Breast epithelium (tissue), 4 donors: ENCODE measurements at places on chromosomes 3 and 15. TPM values are rescaled to one million over a fixed set of nuclear protein-coding genes. Genes with fewer than 3 reads are reported as not detected.
A peak's percentile ranks its signal among the peaks of the same experiment; 100 is the strongest.

C3orf85 gene
- total RNA-seq: not detected

LRRIQ4 gene
- total RNA-seq: not detected

ARGFX gene
- total RNA-seq: not detected

GRCh38 chr3:52892290-52892624, 5.1 kb downstream of the STIMATE start:
- no peaks in the 10 kb centered on the region for H3K36me3 ChIP-seq
- H3K27me3 ChIP-seq: no peaks in the 10 kb centered on the region
- H3K4me1 ChIP-seq: no peaks in the 10 kb centered on the region
- peak overlapping the region; percentile 22 for H3K4me3 ChIP-seq
- DNase-seq: no peak
- H3K27ac ChIP-seq: peak overlapping the region; percentile 73

DNA sequence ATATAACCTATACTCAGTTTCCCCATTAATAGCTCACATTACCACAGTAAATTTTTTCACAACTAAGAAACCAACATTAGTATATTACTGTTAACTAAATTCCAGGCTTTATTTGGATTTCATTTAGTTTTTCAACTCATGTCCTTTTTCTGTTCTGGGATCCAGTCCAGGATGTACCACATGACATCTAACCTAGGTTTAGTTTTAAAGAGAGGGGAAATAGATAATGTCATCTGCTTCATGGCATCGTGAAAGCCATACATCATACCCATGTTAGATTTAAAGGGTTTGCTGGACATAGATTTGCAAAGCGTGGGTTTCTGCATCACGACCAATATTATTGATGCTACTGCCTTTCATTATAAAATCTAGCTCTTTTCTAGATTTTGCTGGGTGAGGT, 33.2 kb upstream of the RPP14 start:
- no peaks in the 10 kb centered on the region for H3K36me3 ChIP-seq
- H3K4me1 ChIP-seq: no peaks in the 10 kb centered on the region
- no peaks in the 10 kb centered on the region for H3K27me3 ChIP-seq
- DNase-seq: no peak
- H3K4me3 ChIP-seq: no peak overlapping the region
- H3K27ac ChIP-seq: no peak overlapping the region

- H3K36me3 ChIP-seq: no peaks in the 10 kb centered on the region
- H3K27me3 ChIP-seq: no peaks in the 10 kb centered on the region
- H3K4me1 ChIP-seq: no peaks in the 10 kb centered on the region
- DNase-seq: no peak
- H3K4me3 ChIP-seq: no peak overlapping the region
Measured at GRCh38 chr3:108818404-108818803, 4.2 kb upstream of the TRAT1 start.

DNA sequence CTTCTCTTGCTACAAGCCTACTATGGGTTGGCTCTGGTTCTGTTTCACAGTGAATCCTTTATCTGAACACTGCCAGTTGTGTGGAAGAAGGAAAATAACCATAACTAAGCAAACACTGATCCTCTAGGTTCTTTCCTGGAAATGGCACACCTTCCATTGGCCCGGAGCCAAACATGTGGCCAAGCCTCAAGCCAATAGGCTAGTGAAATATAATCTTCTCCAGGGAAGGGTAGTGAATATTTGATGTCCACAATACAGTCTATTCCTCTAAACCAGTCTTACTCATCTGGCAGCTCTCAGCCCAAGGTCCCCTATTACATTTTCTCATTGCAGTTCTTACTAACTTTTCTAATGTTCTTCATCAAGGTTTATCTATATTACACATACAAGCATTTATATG, 921.3 kb downstream of the TUSC7 start:
- DNase-seq: no peak
- no peak overlapping the region for H3K27ac ChIP-seq
- H3K4me3 ChIP-seq: no peak overlapping the region
- no peaks in the 10 kb centered on the region for H3K27me3 ChIP-seq
- no peaks in the 10 kb centered on the region for H3K36me3 ChIP-seq
- H3K4me1 ChIP-seq: peaks cover 5% of the 10 kb centered on the region

- no peaks in the 10 kb centered on the region for H3K4me1 ChIP-seq
- H3K36me3 ChIP-seq: peaks cover 3% of the 10 kb centered on the region
- no peak overlapping the region for H3K4me3 ChIP-seq
- no peak for DNase-seq
Measured at GRCh38 chr3:83946554-83946953, 1012.2 kb upstream of the CADM2 start.

GRCh38 chr3:62226601-62227339, 146.6 kb downstream of the FEZF2 start:
- no peaks in the 10 kb centered on the region for H3K27me3 ChIP-seq
- H3K36me3 ChIP-seq: no peaks in the 10 kb centered on the region
- no peak overlapping the region for H3K27ac ChIP-seq
- no peak for DNase-seq

DNA sequence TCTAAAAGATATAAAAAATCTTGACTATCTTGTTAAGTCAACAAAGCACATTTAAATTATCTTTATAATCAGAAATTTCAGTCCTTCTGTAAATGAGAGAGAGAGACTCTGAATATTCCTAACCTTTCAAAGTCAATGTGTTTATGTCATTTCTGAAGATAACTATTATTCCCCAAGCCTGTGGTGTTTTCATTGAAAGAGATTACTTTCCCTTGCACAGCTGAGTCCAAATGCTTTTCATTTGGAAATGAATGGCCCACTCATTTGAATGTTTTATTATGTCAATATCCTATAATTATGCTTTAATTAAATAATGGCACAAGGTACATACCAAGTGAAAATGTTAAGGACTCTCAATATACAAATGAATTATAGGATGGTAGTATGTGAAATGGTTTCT, 680.0 kb upstream of the DPPA4 start:
- H3K27ac ChIP-seq: no peak overlapping the region
- H3K4me3 ChIP-seq: no peak overlapping the region
- H3K4me1 ChIP-seq: no peaks in the 10 kb centered on the region
- no peak for DNase-seq
- no peaks in the 10 kb centered on the region for H3K36me3 ChIP-seq

DNA sequence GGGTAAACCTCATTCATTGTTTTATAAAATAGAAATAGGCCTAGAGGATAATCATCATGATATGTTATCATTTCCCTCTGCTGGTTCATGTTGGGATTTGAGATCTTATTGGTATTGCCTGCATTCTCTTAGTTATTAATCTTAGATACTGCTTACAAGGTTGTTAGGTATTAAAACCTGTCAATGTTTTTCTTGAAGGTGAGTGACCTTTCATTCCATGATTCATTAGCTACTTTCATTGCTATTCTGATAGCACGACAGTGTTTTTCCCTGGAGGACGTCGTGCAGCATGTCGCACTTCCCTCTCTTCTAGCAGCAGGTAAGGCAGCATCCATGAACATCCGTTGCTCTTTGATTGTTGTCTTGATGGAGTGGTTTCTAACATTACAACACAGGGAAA, 17.1 kb downstream of the P2RY12 start:
- H3K27ac ChIP-seq: no peak overlapping the region
- DNase-seq: no peak
- H3K27me3 ChIP-seq: no peaks in the 10 kb centered on the region

DNA sequence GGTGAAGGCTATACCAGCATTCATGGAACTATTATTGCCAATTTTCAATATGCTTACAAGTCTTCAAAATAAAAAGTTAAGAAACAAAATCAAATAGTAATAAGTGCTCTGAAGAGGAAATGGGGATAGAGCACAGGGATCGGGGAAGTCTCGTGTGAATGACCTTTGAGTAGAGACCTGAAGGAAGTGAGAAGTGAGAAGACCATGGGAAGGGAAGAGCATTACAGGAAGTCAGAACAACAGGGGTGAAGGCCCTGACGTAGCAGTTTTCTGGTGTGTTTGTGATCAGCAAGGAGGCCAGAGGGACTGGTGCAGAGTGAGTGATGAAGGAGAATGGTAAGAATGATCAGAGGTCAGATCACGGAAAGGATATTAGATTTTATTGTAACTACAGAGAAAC, 48.1 kb downstream of the STAC start:
- H3K36me3 ChIP-seq: no peaks in the 10 kb centered on the region
- H3K4me1 ChIP-seq: no peaks in the 10 kb centered on the region
